ENCODE measurements at places on chromosomes 13 and 19. TPM values are rescaled to one million over a fixed set of nuclear protein-coding genes. Genes with fewer than 3 reads are reported as not detected.

GRCh38 chr13:24618011-24618955, 61.9 kb upstream of the ATP12A start:
- no peak for DNase-seq

The TRPM4 gene
- total RNA-seq = not detected

DNA sequence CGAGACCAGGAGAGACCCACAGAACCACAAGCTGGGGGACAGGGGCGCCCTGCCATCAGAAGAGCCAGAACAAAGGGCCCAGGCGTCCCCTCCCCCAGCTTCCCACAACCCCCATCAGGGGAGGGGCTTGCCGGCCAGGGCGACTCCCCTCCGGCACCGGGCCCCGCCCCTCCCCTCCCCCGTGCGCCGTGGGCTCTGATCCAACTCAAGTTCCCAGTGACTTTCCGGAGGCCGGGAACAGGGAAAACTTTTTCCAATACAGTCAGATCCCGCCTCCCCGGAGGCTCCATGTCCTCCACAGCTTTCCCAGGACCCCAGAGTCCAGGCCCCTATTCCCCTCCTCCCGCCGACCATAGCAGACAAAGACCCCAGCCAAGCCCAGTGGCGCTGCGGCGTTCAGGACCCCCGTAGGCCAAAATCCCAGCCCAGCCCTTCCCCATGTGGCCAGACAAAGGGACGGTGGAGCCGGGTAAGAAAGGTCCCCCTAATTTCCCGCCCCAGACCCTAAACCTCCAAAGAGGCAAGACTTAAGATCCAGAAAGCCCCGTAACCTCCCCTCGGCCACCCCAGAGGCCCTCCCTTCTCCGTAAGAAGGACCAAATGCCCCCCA, 673 bp downstream of the TEAD2 start:
- no peak for DNase-seq

The RAB3A gene
- 15.3 TPM for total RNA-seq

DNA sequence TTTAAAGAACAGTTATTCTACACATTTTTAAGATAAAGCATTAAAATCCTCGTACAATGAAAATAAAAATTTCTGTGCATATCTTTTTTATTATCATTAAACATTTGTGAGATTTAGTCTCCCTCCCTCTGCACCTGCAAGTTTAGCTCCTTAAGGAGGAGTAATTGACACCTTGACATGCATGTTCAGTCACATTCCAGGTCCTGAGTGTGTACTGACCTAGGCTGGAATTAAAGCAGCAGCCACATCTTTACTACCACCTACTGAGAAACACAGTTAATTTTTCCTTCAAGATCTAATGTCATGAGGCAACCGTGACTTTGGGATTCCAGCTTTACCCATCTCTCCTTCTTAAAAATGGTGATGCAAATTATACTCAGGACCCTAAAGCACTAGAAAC, 123.1 kb upstream of the FREM2 start:
- no peak for DNase-seq

- DNase-seq = peak; percentile 50
Measured at GRCh38 chr19:13172346-13173138, 22.3 kb downstream of the IER2 start.

DNA sequence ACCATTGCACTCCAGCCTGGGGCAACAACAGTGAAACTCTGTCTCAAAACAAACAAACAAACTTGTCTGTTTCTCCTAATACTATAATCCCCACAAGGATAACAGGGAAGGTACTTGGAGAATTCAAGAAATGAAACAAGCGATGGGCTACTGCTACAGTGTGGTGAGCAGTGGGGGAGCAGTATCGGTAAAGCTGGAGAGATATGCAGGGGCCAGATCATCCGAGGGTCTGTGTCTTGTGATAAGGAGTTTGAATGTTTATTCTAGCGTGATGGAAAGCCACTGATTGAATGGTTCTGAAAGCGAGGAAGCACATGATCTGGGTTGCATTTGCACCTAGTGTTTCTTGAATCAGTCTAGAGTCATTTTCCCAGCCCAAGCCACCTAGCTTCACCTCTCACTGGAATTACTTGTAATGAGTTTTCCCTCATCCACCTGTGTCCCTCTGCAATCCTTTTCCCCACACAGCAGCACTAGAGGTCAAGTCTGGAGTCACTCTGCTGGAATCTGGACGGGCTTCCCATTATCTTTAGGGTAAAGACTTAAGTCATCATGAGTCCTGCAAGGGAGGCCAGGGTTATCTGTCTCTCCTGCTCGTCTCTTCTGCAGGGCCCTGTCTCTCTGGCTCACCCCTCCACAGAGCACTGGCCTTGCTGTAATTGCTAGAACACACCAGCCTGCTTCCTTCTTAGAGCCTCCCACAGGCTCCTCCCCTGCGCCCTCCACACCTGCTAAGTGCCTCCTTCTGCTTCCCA, 162.3 kb downstream of the KLF5 start:
- no peak for DNase-seq

DNA sequence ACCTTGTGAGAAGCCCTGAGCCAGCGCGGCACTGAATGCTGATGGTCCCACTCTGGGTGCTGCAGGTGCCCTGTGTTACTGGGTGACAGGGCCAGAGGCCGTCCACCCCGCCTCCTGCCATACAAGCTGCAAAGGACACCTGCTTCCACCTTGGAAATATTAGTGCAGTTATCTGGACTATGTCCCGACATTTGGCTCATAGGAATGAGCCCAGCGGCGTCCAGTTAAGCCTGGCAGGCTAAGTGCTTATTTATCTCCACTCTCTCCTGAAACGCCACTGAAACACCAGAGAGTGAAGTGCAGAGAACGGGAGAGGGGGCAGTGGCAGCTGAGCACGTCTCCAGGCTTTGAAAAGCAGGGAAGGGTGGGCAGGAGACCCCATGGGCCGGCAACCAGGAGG, 145.8 kb downstream of the KDM4B start:
- no peak for DNase-seq

GRCh38 chr13:27791146-27791900, 960 bp upstream of the GSX1 start:
- no peak for DNase-seq

The LILRA1 gene
- total RNA-seq = 2.1 TPM

The PRX gene
- total RNA-seq = 1.5 TPM

The TMEM38A gene
- total RNA-seq = 0.42 TPM

DNA sequence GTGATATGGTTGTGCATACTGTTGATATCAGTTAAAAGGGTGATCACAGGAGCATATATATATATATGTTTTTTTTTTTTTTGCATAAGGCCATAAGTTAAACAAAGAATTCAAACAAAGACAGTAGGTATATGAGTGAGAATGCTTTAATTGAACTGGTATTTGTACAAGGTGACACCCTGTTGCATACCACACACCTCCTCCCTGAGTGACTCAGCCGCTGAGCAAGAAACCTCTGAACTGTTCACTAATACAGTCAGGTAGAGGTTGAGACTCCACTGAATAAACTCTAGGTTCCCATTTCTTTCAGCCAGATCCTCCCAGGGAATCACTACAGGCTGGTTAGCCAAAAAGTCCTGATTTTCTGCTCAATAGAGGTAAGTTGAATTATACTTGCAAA, at the start of gene SCEL:
Gene SCEL (plus strand): TSS at position 259 of the 400 bp plus-strand sequence. CDS start 20,170 bp downstream, outside the sequence.
- DNase-seq = no peak

DNA sequence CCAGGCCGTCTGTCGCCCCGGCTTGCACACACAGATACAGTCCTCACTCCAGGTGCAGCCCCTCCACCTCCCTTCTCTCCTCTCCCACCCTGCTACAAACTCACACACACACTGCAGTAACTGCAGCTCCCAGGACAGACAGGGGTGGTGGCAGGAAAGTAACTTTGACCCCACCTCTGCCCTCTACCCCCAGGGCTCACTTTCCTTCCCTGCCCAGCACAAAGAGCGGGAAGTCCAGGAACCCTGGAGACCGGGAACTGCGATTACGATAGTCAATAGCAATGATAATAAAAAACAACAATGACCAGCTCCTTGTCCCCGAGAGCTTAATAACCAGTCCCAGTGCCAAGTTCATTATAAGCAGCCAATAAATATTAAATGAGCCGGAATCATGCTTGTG, at the start of gene CEACAM20:
Gene CEACAM20 (minus strand): TSS at position 140 of the 400 bp plus-strand sequence. CDS start 166 bp downstream, outside the sequence.
- DNase-seq = no peak

- DNase-seq = no peak
Measured at GRCh38 chr13:50073340-50073739, 58.1 kb downstream of the KCNRG start.
